ENCODE measurements at places on chromosomes 6 and 20. TPM values are rescaled to one million over a fixed set of nuclear protein-coding genes. Genes with fewer than 3 reads are reported as not detected.

DNA sequence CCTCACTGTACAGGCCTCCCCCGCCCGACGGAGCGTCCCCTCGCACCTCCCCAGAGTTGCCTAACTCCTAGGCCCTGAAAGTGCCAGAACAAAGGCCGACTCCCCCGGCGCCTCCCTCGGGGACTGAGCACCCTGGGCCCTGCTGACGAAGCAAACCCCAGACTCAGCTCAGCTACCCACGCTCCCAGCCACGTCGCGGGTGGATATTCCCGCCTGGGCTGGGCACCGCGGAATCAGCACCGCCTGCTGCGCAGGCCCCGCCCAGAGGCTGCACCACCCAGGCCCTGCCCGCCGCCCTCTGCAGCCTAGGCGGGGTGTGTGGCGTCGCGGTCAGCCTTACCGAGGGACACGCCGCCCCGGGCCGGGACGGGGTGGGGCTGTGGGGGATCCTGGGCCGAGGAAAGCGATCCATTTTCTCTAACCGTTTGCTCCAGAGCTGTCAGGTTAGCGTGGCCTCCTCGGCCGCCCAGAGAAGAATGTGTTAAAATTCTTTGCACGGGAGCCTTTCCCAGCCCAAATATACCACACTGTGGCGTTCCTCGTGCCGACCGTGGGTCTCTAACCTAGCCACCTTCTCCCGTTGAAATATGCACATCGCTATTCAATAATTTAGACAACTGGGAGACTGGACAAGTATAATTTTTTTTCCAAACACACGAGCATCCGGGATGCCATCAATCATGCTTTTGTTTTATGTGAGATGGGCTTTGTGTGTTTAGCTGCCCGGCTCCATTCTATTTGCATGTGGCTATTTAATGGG lies 31.4 kb downstream of the TFAP2A start:
- peak overlapping the region; percentile 66 for H3K4me3 ChIP-seq
- H3K27me3 ChIP-seq, result no peaks in the 10 kb centered on the region
- 0 out of 2 replicates have a peak overlapping the region, but pooled peaks have one; percentile 6 for H3K27ac ChIP-seq
- peaks cover 8% of the 10 kb centered on the region for H3K4me1 ChIP-seq
- DNase-seq, result peak; percentile 57

GRCh38 chr6:15462717-15463525 lies 199.9 kb downstream of the DTNBP1 start:
- no peak overlapping the region for H3K27ac ChIP-seq
- peaks cover 36% of the 10 kb centered on the region for H3K4me1 ChIP-seq
- no peak overlapping the region for H3K4me3 ChIP-seq
- no peaks in the 10 kb centered on the region for H3K36me3 ChIP-seq

DNA sequence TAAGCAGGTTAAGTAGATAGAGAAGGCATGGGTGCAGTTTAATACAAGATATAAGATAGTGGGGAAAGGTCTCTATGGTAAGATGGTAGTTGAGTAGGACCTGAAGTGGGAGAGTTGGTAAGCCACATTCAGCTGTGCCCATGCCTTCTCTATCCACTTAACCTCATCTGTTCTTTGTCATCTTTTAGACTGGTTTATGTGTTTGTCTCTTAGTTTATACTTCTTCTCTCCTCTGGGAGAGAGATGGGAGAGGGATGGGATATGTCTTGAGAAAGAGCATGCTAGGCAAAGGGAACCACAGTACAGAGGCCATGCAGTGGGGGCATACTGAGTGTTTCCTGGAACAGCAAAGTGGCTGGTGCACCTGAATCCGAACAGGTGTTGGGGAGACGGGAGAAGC lies 46.7 kb downstream of the KIZ start:
- no peak for DNase-seq
- no peaks in the 10 kb centered on the region for H3K36me3 ChIP-seq
- H3K4me3 ChIP-seq, result no peak overlapping the region

GRCh38 chr20:1888796-1889463 lies 6.3 kb upstream of the SIRPA start:
- H3K27ac ChIP-seq, result no peak overlapping the region
- H3K36me3 ChIP-seq, result no peaks in the 10 kb centered on the region
- no peak overlapping the region for H3K4me3 ChIP-seq
- no peaks in the 10 kb centered on the region for H3K4me1 ChIP-seq
- H3K27me3 ChIP-seq, result no peaks in the 10 kb centered on the region
- no peak for DNase-seq

- no peaks in the 10 kb centered on the region for H3K27me3 ChIP-seq
- no peak for DNase-seq
- peaks cover 9% of the 10 kb centered on the region for H3K4me1 ChIP-seq
- H3K36me3 ChIP-seq, result no peaks in the 10 kb centered on the region
Observed at GRCh38 chr6:4301871-4302270, 166.5 kb upstream of the ECI2 start.

DNA sequence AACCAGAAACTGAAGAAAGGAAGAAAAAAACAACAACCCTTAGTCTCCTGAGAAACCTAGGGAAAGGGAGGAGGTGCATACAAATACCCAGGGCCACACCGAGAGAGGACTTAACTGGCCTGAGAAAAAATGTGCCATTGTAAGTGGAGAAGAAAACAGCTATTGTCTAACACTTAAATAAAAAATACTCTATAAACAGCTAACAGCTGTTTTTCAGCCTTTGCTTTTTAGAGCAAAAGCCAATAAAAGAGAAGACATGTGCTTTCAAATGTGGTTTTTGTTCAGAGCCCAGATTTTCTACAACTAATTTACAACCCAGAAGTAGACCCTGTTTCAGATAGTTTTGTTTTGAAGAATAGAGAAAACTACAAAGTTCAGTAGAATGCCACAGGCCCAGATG lies 56.0 kb upstream of the SLC22A16 start:
- no peaks in the 10 kb centered on the region for H3K36me3 ChIP-seq
- peaks cover 49% of the 10 kb centered on the region for H3K4me1 ChIP-seq
- no peak overlapping the region for H3K27ac ChIP-seq
- DNase-seq, result no peak

DNA sequence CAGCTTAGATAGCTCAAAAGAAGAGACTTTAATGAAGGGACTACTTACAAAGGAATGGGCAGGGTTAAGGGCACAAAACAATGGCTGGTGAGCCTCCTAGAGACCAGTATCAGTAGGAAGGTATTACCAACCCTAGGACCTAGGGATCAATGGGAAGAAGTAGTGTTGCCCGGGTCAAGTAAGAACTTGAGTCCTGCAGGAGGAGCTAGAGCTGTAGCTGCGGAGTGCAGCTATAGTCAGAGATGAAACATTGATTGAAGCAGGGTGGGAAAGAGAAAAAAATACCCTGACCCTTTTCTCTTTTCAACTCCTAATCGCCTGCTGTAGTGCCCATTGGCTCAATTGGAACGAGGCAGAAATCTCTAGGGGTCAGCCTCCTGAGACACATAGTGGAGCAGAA lies 144.0 kb downstream of the FLRT3 start:
- H3K4me3 ChIP-seq, result no peak overlapping the region
- H3K27me3 ChIP-seq, result no peaks in the 10 kb centered on the region
- DNase-seq, result no peak
- no peaks in the 10 kb centered on the region for H3K36me3 ChIP-seq
- H3K4me1 ChIP-seq, result 0 out of 2 replicates have a peak, but pooled peaks cover 7% of the 10 kb centered on the region
- H3K27ac ChIP-seq, result no peak overlapping the region

- no peaks in the 10 kb centered on the region for H3K27me3 ChIP-seq
- H3K36me3 ChIP-seq, result no peaks in the 10 kb centered on the region
- DNase-seq, result no peak
- no peak overlapping the region for H3K27ac ChIP-seq
- H3K4me3 ChIP-seq, result no peak overlapping the region
Observed at GRCh38 chr20:56551571-56551970, 18.5 kb downstream of the FAM209B start.

DNA sequence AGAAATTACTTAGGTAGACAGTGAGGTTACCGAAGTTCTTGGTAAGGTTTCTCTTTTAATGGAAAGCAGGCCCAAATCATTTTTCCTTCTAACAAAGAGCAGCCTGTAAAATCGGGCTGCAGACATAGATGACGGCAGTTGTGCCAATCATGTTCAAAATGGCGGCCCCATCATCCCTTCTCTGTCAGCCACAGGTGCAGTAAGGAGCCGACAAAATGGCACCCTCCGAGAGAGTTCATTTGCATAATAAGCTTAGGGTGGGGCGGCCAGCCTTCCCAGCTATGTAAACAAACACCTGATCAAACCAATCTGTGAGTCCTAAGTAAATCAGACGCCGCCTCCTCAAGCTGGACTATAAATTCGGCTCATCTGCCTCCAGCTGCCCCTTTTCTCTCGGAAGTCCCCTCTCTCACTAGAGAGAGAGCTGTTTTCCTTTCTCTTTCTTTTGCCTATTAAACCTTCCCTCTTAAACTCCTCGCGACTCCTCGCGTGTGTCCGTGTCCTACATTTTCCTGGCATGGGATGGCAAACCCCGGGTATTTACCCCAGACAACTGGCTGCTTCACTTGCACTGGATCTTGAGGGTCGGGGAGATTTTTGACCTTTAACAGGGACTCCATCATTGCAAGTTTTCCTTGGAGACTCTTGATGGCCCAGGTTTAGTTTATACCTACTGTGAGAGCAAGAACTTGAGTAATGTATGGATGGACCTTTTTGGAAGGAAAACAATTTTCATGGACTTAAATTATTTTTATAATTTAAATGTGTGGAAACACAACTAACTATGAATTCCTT lies 8.9 kb upstream of the DDR1 start:
- peak overlapping the region; percentile 68 for H3K27ac ChIP-seq
- H3K27me3 ChIP-seq, result no peaks in the 10 kb centered on the region
- H3K4me3 ChIP-seq, result no peak overlapping the region
- H3K4me1 ChIP-seq, result peaks cover 20% of the 10 kb centered on the region
- DNase-seq, result no peak
- H3K36me3 ChIP-seq, result no peaks in the 10 kb centered on the region

DNA sequence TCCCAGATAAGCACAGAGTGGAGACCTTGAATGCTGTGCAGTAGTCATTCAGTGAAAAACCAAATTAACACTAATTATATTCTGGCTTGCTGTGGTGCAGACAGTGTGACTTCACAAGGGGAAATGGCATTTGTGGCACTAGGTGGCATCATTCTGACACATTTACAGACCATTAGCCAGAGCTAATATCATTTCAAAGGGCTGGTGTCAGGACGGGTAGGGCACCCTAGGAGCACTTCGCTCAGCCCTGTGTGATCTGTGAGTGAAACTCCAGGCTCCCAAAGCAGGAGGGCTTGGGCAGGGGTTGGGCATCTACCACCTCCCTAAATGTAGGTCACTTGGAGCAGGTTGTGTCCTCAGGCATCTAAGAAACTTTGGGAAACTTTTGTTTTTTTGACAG lies 555.8 kb downstream of the PKHD1 start:
- peaks cover 4% of the 10 kb centered on the region for H3K27me3 ChIP-seq
- H3K27ac ChIP-seq, result no peak overlapping the region
- no peak overlapping the region for H3K4me3 ChIP-seq
- no peaks in the 10 kb centered on the region for H3K36me3 ChIP-seq
- DNase-seq, result no peak
- H3K4me1 ChIP-seq, result peaks cover 5% of the 10 kb centered on the region

- no peak overlapping the region for H3K4me3 ChIP-seq
- no peak overlapping the region for H3K27ac ChIP-seq
- H3K27me3 ChIP-seq, result no peaks in the 10 kb centered on the region
Observed at GRCh38 chr6:42428326-42429041, 23.2 kb downstream of the TRERF1 start.

DNA sequence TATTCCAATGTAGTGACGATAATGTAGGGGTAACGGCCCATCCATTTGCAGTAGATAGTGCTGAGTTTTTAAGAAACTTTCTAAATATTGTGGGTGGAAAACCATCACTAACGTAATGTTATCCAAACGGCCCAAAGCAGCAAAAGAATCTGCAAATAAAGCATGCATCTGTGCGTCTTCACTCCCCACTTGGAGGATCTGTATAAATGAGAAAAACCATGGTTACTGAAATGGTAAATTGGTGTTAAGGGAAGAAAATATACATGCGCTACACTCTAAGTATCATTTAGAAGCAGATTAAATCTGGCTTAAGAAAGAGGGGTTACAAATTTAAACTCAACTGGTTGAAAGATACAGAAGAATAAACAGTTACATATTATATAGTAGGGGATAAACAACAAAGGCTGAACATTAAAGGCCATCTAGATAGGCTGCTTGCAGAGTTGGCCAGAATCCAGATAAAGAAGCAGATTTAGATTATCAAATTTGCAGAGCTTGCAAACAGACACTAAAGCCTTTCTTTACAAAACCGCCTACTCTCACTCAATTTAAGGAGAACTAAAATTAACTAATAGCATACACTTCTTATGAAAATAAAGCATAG lies 93.3 kb downstream of the SESN1 start:
- no peaks in the 10 kb centered on the region for H3K36me3 ChIP-seq
- peaks cover 3% of the 10 kb centered on the region for H3K4me1 ChIP-seq
- DNase-seq, result no peak

DNA sequence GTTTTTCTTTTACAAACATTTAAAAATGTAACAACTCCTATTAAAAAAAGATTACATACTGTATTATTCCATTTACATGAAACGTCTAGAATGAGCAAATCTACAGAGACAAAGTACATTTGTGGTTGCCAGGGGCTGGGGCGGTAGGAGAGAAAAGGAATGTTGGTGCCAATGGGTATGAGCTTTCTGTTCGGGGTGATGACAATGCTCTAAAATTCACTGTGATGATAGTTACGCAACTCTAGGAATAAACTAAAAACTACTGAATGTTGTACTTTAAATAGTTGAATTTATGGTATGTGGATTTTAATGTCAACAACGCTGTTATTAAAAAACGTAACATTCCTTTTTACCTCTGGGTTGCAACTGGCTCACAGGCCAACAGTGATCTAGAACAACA lies 211.1 kb downstream of the GMDS start:
- DNase-seq, result no peak
- H3K27ac ChIP-seq, result no peak overlapping the region
- H3K4me3 ChIP-seq, result no peak overlapping the region
- H3K36me3 ChIP-seq, result no peaks in the 10 kb centered on the region

GRCh38 chr20:24821391-24821790 lies 127.7 kb upstream of the CST7 start:
- no peak for DNase-seq
- no peaks in the 10 kb centered on the region for H3K36me3 ChIP-seq
- no peak overlapping the region for H3K4me3 ChIP-seq

DNA sequence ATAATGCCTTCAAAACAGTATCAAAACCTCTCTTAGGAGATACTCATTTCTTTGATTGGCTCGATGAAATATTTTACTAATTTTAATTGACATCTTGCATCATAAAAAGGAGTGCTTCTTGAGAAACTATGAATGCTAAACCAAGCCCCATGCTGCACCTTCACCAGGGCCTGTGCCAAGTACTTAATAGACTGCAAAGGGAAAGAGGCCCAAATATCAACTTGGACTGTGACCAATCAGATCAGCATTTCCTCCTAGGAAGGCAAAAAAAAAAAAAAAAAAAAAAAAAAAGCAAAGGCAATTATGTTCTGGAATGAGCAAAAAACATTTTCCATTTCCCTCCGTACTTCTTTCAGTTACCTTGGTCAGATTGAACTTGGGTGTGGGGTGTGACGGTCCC lies 253.0 kb upstream of the SOX4 start:
- H3K27ac ChIP-seq, result no peak overlapping the region
- no peaks in the 10 kb centered on the region for H3K36me3 ChIP-seq
- no peaks in the 10 kb centered on the region for H3K27me3 ChIP-seq
- DNase-seq, result no peak

Gene B3GALT4
- total RNA-seq, result 8.4 TPM

Gene DNAH8
- 0.06 TPM for total RNA-seq

Gene YIPF3
- total RNA-seq, result 89.7 TPM

Gene PLCB1
- total RNA-seq, result 4.4 TPM

Measured in PC-3 (cell line).